Hematopoietic multipotent progenitor cell treated with erythropoietin and hydrocortisone succinate and interleukin-3 and kit ligand, for 17 days (in vitro differentiated cells): ENCODE measurements at places on chromosomes 11 and 22.

- DNase-seq, result no peak
Measured at GRCh38 chr11:119446434-119446833, 23.5 kb upstream of the THY1 start.

- DNase-seq, result no peak
Measured at GRCh38 chr11:15815246-15816195, 540.8 kb downstream of the SOX6 start.

- no peak for DNase-seq
Measured at GRCh38 chr11:128691802-128692752, 1.8 kb upstream of the FLI1 start.

GRCh38 chr11:19977941-19978340, 182.3 kb downstream of the DBX1 start:
- no peak for DNase-seq

DNA sequence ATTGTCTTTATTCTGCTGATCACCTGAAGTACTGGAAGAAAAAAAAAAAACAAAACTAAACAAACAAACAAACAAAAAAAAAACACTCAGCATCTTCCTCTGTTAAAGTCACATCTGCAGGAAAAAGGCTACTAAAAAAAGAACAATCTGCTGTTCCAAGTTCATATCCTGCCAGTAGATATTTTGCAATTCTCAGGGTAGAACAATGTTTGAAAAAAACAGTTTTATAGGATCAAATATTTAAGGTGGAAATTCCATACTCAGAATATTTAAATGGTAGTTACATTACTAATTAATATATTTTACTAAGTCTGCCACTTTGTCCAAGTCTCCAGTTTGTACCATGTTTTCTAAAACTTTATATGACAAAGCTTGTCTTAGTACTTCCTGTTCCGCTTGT, 175.2 kb downstream of the SBF2 start:
- no peak for DNase-seq

GRCh38 chr11:95972060-95972459, 48.2 kb upstream of the MTMR2 start:
- DNase-seq, result no peak

- DNase-seq, result no peak
Measured at GRCh38 chr11:108807262-108807661, 142.4 kb downstream of the DDX10 start.
